Astrocyte (in vitro differentiated cells and primary cell): ENCODE measurements at places on chromosomes 2 and 18. TPM values are rescaled to one million over a fixed set of nuclear protein-coding genes. Genes with fewer than 3 reads are reported as not detected.
A peak's percentile ranks its signal among the peaks of the same experiment; 100 is the strongest.

GRCh38 chr2:159711562-159712142 lies 654 bp upstream of the MARCHF7 start:
- peak; percentile 66 for DNase-seq
- peaks cover 16% of the 10 kb centered on the region for H3K4me1 ChIP-seq
- no peaks in the 10 kb centered on the region for H3K27me3 ChIP-seq

DNA sequence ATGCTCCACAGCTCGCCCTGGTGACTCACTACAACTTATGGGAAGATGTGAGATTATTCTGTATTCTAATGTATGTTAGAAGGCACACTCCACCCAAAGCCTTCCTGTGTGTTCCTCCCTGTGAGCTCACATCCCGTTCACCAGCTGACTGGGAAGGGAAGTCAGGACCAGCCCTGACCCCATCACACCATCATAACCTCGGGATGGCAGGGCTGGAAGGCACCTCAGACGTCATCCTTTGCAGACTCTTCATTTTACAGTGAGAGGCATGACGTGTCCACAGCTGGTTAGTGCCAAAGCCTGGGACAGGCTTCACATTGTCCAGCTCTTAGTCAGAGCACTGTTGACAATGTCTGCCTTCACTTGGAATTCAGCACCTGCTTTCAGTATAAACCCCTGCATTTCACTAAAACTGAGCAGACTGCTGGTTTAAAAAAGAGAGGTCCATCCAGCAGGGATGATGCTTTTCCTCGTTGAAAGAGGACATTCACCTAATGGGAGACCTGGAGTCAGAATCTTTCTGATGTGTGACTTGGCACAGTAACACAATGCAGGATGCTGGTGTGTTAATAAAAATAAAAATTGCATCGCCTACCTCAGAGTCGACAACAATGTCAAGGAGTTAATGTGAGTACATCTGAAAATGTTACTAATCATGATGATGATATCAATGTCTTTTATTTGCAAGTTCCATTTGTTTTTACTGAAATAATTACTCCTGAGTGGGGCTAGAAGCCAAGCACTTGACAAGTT lies 418.0 kb upstream of the TNP1 start:
- no peaks in the 10 kb centered on the region for H3K36me3 ChIP-seq
- no peak overlapping the region for H3K4me3 ChIP-seq
- peak; percentile 98 for DNase-seq
- H3K27ac ChIP-seq: peak overlapping the region; percentile 77
- H3K4me1 ChIP-seq: peaks cover 37% of the 10 kb centered on the region
- no peaks in the 10 kb centered on the region for H3K27me3 ChIP-seq

DNA sequence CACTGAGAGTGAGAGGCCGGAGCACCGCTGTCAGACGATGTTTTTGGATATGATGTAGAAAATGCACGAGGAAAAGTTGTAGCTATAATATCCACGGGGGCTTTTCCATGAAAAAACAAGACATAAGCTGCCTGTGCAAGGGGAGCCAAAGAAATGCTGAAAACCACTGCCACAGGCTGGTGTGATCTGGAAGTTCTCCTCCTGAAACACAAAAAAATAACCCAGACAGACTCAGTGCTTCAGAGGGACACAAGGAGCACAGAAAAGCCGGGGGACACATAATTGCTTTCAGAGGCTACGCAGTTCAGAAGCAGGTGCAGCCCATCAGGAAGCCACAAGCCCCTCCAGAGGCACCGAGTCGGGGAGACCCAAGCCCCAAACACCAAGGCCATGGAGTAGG lies 98.2 kb downstream of the ZNF516 start:
- no peaks in the 10 kb centered on the region for H3K4me1 ChIP-seq
- H3K27me3 ChIP-seq: no peaks in the 10 kb centered on the region
- H3K36me3 ChIP-seq: no peaks in the 10 kb centered on the region
- H3K4me3 ChIP-seq: no peak overlapping the region
- no peak for DNase-seq

Gene SP140
- 14.1 and 18.5 TPM in 2 replicates for total RNA-seq

DNA sequence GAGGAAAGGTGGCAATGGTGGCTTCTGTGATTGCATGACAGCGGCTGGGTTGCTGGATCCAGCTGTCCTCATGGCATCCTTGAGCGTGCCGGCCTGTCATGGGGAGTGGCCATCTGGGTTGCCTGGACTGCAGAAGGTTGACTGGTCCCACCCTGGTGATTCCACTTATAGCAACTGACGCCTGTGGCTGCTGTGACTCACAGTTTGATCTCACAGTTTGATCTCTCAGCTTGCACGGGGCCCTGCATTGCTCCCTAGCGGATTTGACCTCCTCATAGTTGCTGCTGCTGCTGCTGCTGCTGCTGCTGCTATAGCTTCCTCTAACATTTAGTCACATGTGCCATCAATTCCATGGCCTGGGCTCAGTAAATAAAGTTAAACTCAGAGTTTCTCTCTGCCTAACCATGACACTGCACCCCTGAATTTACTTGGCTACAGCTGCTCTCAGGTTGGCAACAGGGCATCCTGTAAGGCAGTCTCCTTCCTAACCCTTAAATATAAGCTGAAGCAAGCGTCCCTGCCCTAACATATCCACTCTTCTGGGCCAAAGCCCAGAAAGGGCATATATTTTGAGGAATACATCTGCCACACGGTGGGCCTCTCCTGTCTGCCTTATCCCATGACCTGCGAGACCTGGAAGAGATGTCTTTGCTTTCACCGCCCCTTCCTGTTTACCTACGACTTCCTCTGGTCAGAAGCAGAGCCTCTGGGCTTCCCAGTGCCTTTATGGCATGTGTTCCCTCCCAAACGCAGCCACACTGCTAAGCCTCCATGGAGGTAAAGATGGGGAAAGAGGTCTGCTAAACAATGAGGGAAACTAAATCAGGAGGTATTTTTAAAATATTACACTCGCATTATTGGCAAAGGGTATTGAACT lies 37.8 kb upstream of the CCDC150 start:
- H3K4me1 ChIP-seq: peaks cover 15% of the 10 kb centered on the region
- H3K27me3 ChIP-seq: no peaks in the 10 kb centered on the region
- H3K27ac ChIP-seq: peak overlapping the region; percentile 88
- peak; percentile 95 for DNase-seq

Gene ARHGEF4
- 3.3 and 4.8 TPM in 2 replicates for total RNA-seq

- no peak overlapping the region for H3K27ac ChIP-seq
- H3K36me3 ChIP-seq: no peaks in the 10 kb centered on the region
- no peak for DNase-seq
Measured at GRCh38 chr2:203707530-203707929, 1.1 kb downstream of the CD28 start.

Gene NT5C1B
- not detected in 2 replicates for total RNA-seq

Gene POTEC
- not detected in 2 replicates for total RNA-seq

- DNase-seq: no peak
- H3K4me1 ChIP-seq: peaks cover 13% of the 10 kb centered on the region
Measured at GRCh38 chr2:6972067-6972710, 55.0 kb downstream of the RNF144A start.

DNA sequence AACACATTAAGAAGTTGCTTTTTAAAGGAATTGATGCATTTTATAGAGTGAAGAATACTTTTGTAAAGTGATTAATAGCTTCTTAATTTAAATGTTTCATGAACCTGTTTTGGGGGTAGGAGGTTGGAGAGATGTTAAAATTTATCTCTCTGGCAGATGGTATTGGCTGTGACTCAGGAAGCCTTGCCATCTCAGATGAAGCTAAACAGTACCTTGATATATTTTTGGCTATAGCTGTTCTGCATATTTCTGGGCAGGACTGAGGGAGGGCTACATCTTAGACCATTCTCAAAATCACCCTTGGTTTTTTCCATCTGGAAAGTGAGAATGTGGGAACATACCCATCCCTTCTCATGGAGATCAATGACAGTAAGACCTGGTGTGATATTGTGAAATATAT lies 13.4 kb downstream of the CAPN14 start:
- DNase-seq: no peak
- H3K27me3 ChIP-seq: no peaks in the 10 kb centered on the region
- H3K36me3 ChIP-seq: no peaks in the 10 kb centered on the region
- H3K27ac ChIP-seq: no peak overlapping the region

- no peak overlapping the region for H3K27ac ChIP-seq
- no peak for DNase-seq
- no peak overlapping the region for H3K4me3 ChIP-seq
Measured at GRCh38 chr2:133169274-133169912, 398.9 kb downstream of the NCKAP5 start.

DNA sequence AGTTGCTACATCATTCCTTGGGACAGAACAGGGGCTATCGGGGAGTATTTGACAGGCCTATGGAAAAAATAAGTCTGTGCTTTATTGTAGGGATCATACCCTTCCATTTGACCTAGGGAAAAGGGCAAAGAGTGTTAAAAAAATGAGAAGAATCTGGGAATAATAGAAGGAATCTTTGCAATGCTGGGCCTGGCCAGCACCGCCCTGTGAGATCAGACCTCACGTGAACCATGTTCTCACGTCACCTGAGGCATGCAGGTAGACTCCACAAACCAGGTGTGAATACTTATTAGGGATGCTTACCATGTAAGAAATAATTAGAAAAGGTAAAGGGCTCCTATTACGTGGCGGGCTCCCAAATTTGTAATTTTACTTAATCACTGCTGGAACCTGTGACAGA lies 177.5 kb upstream of the GATA6 start:
- H3K36me3 ChIP-seq: no peaks in the 10 kb centered on the region
- H3K4me3 ChIP-seq: no peak overlapping the region
- DNase-seq: no peak

- no peak overlapping the region for H3K27ac ChIP-seq
- no peaks in the 10 kb centered on the region for H3K36me3 ChIP-seq
- no peaks in the 10 kb centered on the region for H3K4me1 ChIP-seq
- no peak overlapping the region for H3K4me3 ChIP-seq
- H3K27me3 ChIP-seq: no peaks in the 10 kb centered on the region
Measured at GRCh38 chr2:67510745-67511144, 113.6 kb downstream of the ETAA1 start.

Gene CELF4
- 0.16 TPM in 1 of 2 replicates, not detected in the other for total RNA-seq

DNA sequence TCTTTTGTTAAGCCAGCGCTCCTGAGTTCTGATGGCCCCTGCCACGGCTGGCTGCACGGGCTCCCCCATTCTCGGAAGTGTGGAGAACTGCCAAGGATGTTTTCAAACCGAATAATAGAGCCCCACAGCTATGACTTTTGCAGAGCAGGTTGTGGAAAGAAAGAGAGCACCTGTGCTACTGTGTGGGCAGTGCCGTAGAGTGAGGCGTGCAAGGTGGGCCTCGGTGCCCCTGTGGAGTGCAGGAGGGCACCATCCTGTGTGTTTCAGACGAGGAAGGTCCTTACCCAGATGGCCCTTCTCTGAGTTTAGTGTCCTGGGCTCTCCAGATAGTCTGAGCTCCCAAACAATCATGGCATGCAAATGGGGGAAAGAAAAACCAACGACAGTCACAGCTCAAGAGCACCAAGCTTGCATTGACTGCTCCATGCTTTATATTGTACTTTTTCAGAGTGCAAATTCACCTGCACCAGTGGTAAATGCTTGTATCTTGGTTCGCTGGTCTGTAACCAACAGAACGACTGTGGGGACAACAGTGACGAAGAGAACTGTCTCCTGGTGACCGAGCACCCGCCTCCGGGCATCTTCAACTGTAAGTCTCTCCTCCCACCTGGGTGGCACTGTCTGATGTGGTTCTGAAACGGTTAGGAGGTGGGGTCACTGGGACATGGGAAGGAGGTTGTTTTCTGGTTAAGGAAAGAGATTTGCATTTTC lies 219.4 kb downstream of the LDLRAD4 start:
- DNase-seq: no peak
- H3K27ac ChIP-seq: no peak overlapping the region
- peaks cover 26% of the 10 kb centered on the region for H3K4me1 ChIP-seq

Gene DSG4
- not detected in 2 replicates for total RNA-seq

- no peak overlapping the region for H3K27ac ChIP-seq
- H3K4me3 ChIP-seq: no peak overlapping the region
- H3K27me3 ChIP-seq: peaks cover 6% of the 10 kb centered on the region
- no peaks in the 10 kb centered on the region for H3K36me3 ChIP-seq
- no peak for DNase-seq
- peaks cover 9% of the 10 kb centered on the region for H3K4me1 ChIP-seq
Measured at GRCh38 chr2:236720974-236721540, 151.4 kb downstream of the ACKR3 start.

DNA sequence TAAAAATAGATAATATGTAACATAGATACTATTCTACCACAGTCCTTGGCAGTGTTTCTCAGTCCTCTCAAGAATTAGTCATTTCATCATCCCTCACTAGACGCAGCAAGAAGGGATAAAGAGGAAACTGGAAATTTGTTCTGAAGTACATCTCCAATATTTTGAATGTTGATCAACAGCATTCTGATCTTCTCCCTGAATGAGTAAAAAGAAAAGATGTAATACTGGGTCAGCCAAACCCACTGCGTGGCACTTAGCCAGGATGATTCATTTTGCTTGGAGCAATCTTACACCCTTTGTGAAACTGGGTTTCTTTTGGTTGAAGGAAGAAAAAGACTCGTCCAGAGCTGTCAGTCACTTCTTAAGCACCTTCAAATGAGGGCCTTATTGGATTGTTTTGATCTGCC lies 54.1 kb downstream of the TAF1B start:
- peaks cover 2% of the 10 kb centered on the region for H3K36me3 ChIP-seq
- H3K4me1 ChIP-seq: peaks cover 26% of the 10 kb centered on the region
- peak; percentile 94 for DNase-seq
- H3K27ac ChIP-seq: peak overlapping the region; percentile 81
- H3K4me3 ChIP-seq: no peak overlapping the region

GRCh38 chr2:19114754-19115231 lies 243.6 kb downstream of the OSR1 start:
- peak; percentile 76 for DNase-seq
- H3K27ac ChIP-seq: no peak overlapping the region
- H3K36me3 ChIP-seq: no peaks in the 10 kb centered on the region
- no peaks in the 10 kb centered on the region for H3K27me3 ChIP-seq
- H3K4me1 ChIP-seq: peaks cover 4% of the 10 kb centered on the region
- no peak overlapping the region for H3K4me3 ChIP-seq

- H3K4me3 ChIP-seq: peak overlapping the region; percentile 41
- H3K36me3 ChIP-seq: no peaks in the 10 kb centered on the region
- H3K4me1 ChIP-seq: peaks cover 9% of the 10 kb centered on the region
- H3K27ac ChIP-seq: no peak overlapping the region
Measured at GRCh38 chr2:38073211-38074057, 2.5 kb downstream of the CYP1B1 start.

GRCh38 chr18:58856881-58857280 lies 7.8 kb upstream of the ZNF532 start:
- H3K27me3 ChIP-seq: no peaks in the 10 kb centered on the region
- no peak for DNase-seq
- H3K4me1 ChIP-seq: peaks cover 16% of the 10 kb centered on the region
- H3K27ac ChIP-seq: no peak overlapping the region

Gene MYO7B
- 0.34 and 0.77 TPM in 2 replicates for total RNA-seq
